H4 (cell line): ENCODE measurements at places on chromosomes 6 and 20. TPM values are rescaled to one million over a fixed set of nuclear protein-coding genes. Genes with fewer than 3 reads are reported as not detected.

GRCh38 chr6:105941621-105942412, 144.3 kb upstream of the PRDM1 start:
- DNase-seq, result no peak

- DNase-seq, result no peak
Observed at GRCh38 chr6:146336191-146336590, 207.4 kb upstream of the RAB32 start.

DNA sequence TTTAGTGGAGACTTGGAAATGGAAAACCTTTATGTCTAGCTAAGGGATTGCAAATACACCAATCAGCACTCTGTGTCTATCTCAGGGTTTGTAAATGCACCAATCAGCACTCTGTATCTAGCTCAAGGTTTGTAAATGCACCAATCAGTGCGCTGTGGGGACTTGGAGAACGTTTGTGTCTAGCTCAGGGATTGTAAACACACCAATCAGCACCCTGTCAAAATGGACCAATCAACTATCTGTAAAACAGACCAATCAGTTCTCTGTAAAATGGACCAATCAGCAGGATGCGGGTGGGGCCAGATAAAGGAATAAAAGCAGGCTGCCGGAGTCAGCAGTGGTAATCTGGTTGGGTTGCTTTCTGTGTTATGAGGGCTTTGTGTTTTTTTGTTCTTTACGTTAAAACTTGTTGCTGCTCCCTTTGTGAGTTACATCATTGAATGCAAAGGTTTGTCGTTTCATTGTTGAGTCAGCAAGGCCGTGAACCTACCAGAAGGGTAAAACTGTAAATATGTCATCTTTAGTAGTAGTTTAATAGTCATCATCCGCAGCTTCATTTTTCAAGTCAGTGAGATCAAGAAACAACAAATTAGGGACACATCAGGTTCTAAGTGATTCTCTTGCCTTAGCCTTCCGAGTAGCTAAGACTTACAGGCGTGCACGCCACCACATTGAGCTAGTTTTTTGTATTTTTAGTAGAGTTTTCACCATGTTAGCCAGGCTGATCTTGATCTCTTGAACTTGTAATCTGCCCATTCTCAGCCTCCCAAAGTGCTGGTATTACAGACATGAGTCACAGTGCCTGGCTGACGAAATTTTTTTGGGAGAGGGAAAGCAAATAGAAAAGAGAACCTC, 22.7 kb upstream of the NUP153 start:
- no peak for DNase-seq

Gene RAET1E
- not detected in 2 replicates for total RNA-seq

Gene TGIF2
- total RNA-seq, result 6.6 and 9.0 TPM in 2 replicates

Gene CARMIL1
- 7.5 and 8.6 TPM in 2 replicates for total RNA-seq

DNA sequence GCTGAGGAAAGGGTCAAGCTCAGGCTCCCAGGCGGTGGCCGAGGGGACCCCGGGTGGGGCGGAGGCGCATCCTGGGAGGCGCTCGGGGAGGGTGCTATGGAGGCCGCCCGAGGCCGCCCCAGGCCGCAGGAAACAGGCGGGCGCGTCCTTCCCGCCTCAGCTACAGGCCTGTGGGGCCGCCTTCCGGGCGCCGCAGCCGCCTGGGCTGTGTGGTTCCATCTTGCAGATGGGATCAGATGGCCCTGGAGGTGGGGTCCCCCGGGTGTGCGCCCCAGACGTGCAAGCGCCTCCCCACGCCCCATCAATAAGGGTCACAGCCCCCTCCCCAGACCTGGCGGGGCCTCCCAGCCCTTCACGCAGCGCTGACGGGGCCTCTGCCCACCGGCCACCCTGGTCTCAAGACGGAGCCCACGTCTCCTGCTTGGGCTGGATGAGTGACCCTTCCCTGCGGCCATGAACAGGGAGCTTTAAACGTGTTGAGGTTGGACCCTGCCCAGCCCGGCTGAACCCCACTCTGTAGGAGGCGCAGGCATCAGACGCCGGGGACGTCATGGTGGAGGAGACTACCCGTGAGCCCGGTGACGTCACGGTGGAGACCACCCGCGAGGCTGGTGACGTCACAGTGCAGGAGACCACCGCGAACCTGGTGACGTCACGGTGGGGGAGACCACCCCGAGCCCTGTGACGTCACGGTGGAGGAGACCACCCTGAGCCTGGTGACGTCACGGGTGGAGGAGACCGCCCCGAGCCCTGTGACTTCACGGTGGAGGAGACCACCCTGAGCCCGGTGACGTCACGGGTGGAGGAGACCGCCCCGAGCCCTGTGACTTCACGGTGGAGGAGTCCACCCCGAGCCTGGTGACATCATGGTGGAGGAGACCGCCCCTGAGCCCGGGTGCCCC, 267.0 kb downstream of the DLL1 start:
- no peak for DNase-seq

- no peak for DNase-seq
Observed at GRCh38 chr20:53678315-53678989, 84.8 kb upstream of the ZNF217 start.

GRCh38 chr6:105884011-105884410, 202.1 kb upstream of the PRDM1 start:
- DNase-seq, result no peak

Gene HELZ2
- 12.3 and 23.2 TPM in 2 replicates for total RNA-seq

DNA sequence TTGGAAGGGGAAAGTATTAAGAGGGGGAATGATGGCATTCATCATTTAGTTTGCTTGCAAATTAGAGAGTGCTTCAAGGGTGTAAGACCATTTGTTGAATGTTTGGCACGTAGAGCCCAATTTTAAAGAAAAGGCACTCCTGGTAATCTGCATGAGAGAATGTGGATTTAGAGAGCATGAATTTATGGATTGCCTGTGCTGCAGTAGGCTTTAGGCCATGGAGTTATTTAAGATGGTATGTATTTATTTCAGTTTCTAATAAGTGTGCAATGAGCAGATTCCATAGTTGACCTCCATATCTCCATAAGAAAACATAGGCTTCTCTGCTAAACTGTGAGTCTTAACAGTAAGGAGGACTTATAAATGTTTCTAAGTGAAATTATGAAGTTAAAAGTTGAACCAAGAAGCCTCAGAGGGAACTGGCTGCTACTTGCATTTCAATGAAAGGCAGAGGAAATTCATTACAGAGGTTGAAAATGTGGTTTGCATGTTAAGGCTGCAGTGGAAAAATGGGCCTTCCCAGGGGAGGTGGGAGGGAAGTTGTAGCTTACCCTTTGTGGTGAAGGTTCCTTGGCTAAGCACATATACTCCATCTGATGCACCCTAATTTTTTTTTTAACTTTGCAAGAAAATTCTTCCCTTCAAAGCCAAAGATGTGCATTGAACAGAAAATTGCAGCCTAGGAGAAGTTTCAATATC, 134.2 kb downstream of the CARMIL1 start:
- no peak for DNase-seq

Gene ELOVL4
- 2.9 and 4.5 TPM in 2 replicates for total RNA-seq

Gene IGF2R
- total RNA-seq, result 19.8 and 29.8 TPM in 2 replicates

- no peak for DNase-seq
Observed at GRCh38 chr6:128606611-128607010, 86.2 kb upstream of the PTPRK start.

- no peak for DNase-seq
Observed at GRCh38 chr6:42511803-42512422, 51.9 kb upstream of the UBR2 start.

DNA sequence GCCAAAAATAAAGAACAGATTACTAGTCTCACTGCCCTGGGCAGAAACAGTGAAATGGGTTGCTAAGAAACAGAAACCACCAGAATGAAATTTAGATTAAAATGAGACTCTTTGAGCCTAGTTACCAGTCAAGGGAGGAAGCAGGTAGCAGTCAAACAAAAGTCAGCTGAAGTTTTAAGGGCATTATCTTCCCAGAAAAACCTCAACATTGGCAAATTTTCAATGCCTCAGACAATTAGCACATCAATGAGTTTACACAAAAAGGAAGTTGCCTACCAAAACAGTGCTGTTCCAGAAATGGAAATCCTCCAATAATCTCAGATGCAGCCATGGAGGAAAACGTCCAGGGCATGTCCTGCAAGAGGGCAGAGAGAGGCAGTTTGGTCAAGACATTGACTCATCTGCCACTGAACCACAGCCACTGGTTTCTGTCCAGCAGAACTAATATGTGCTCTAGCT, 399.7 kb upstream of the ADGRB3 start:
- peak; percentile 45 for DNase-seq

GRCh38 chr6:13262302-13263230, 65.8 kb downstream of the TBC1D7 start:
- DNase-seq, result no peak

DNA sequence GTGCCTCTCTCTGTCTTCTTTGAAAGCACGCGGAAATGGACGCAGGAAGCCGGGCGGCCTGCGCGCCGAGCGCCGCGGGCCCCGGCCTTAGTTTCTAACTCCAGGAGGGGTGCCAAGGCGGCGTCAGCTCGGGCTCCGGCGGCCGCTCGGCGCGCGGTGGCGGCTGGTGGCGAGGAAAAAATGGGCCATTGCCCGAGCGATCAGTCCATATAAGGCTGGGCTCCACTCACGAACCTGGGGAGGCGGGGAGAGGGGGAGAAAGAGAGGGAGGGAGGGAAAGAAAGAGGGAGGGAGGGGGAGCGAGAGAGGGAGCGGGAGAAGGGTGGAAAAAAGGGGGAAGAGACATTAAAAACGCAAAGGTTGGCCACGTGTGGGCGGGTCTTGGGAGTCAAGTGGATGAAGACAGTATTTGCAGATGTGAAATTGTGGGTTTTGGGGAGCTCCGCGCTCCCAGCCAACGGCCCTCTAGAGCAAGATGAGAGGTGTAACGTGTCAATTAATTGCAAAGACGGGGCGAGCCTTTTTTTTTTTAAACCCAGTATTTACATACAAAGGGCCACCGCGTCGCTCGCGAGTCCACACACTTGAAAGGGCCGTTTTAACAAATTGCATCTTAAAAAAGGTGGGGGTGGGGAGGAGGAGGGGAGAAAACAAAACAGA, at the start of gene NKX2-2:
Gene NKX2-2 (minus strand): TSS at position 184 of the 660 bp plus-strand sequence. CDS start 395 bp downstream, outside the sequence.
- DNase-seq, result peak; percentile 41

DNA sequence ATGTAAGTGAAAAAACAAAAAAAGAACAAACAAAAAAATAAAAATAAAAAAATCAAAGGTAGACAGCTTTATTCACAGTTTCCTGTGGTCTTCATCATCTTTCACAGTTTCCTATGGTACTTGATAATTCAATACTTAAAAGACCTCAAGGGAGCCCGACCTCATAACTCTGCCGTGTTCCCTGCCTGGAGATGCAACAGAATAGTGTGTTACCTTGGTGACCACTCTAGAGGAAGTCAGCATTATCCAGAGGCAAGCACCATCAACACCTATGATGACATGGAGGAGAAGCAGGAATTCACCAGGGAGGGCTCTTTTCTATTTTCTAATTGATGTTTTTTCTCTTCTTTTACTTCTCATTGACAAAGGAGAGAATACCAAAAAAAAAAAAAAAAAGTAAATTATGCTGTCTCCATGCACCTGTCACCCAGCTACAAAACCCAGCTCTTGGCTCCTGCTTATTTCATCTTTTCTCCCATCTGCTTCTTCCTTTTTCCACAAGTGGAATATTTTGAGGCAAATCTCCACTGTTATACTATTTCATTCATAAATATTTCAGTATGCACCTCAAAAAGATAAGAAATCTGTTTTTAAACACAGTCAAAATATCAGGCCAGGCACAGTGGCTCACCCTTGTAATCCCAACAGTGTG, 95.8 kb upstream of the STXBP5 start:
- DNase-seq, result no peak

GRCh38 chr6:123838505-123839234, 35.0 kb downstream of the NKAIN2 start:
- DNase-seq, result no peak

- DNase-seq, result no peak
Observed at GRCh38 chr6:87799651-87800050, 97.6 kb upstream of the AKIRIN2 start.

GRCh38 chr20:51446656-51447055, 95.9 kb downstream of the NFATC2 start:
- peak; percentile 21 for DNase-seq

Gene C6orf141
- 2.6 and 2.9 TPM in 2 replicates for total RNA-seq

DNA sequence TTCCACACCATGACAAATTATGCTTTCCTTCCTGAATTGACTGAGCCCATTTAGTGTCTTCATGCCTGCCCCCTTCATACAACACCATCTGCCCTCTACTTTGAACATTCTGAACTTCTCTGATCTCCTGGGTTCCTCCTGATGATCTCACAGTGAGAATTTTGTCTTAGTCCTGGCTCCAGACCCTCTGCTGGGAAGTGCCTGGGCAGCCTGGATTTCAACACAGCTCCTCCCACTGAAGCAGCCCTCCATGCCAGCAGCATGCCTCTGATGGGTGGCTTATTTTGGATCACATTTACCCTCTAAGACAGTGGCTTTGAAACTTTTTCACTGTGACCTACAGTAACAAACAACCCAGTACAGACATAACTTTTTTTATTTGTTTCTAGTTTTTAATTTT, 41.5 kb downstream of the DSE start:
- DNase-seq, result no peak

Gene KCNK15
- 0.06 TPM in 1 of 2 replicates, not detected in the other for total RNA-seq

GRCh38 chr6:137115658-137116057, 57.8 kb downstream of the IL22RA2 start:
- no peak for DNase-seq

GRCh38 chr6:166331503-166332415, 10.6 kb downstream of the SFT2D1 start:
- DNase-seq, result no peak

- no peak for DNase-seq
Observed at GRCh38 chr20:59705651-59706399, 101.5 kb downstream of the PHACTR3 start.

GRCh38 chr6:157272372-157272771, 50.9 kb downstream of the TMEM242 start:
- DNase-seq, result no peak

Gene EYA2
- 0.14 and 0.60 TPM in 2 replicates for total RNA-seq

DNA sequence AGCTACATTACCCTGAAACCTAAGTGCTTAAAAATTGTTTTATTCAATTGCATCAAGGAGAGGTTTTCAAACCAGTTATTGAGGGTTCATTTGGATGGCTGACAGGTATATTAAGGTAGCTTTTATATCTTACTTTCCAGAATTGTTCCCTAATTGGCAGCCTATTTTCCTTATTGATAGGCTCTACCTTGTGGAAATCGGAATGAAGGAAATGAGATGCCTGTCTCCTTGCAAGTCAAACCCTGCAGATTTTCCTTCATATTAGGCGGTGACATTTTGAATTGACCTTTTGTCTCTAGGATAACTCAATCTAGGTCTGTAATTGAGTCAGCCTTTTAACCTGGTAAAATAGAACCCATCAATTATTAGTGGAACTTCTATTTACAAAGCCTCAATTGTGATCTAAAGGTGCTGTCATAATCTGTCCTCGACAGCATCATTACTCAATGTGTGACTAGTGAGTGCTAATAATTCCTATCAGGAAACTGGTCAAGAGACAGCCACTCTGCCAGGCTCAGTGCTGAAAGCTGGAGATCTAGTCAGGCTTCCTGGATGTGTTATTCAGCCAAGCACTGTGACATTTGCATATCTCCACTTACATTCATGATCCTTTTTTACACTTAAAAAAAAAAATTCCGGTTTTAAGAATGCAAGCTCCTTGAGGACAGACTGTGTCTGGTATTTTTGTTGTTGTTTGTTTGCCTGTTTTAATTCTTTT, 20.1 kb downstream of the OPRM1 start:
- no peak for DNase-seq
